ENCODE measurements at places on chromosomes 13 and 19.

GRCh38 chr19:29908963-29909944 is 32.8 kb upstream of the URI1 start:
- no peak for DNase-seq

GRCh38 chr13:25375727-25376358 is 4.1 kb downstream of the ATP8A2 start:
- DNase-seq, result peak; percentile 38

DNA sequence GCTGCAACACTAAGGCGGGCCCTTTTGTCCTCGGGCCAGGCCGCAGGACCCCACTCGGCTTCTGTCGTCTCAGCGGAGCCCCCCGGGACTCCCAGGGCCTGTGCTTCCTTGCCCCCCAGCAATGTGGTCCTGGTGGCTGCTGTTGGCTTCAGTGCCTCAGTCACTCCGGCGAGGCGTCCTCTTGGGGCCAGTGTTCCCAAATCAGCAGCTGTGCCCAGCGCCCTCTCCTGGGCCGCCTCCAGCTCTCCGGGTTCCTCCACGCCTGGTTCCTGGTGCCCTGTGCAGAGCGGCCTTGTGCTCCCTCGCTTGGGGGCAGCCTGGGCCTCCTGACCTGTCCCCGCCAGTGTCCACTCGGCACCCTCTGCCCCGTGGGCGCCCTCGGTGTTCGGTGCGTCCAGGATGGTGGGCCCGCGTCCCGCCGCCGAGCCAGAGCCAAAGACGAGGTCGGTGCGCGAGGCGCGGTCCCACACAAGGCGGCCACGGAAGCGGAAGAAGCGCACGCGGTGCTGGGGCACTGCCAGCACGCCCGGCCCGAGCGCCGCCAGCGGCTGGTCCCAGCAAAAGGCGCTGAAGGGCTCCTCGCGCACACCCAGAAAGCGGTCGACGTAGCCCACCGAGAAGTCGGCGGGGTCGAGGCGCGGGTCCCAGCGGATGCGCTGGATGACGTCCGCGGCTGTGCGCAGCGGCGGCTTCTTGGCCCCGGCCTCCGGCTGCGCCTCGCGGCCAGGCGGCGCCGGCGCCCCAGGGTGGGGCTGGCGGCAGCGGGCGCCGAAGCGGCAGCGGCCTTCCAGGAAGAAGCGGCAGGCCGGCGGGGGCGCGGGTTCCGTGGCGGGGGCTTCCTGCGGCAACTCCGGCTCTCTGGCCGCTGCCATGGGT is 685 bp downstream of the LENG9 start:
- DNase-seq, result no peak

DNA sequence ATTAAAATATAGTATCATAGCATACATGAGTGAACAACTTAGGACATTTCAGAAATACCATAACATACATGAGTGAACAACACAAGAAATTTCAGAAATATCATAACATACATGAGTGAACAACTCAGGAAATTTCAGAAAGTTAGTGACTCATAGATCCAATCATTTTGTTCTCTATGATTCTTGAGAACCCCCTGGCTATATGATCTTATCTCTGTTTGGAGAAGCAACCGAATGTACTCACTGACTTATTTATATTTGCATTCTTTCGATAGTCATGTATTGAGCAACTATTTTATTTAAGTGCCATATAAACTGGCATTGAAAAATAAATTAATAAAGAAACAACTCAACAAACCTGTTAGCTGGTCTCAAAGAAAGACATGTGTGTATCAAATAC is 251.1 kb downstream of the EFNB2 start:
- no peak for DNase-seq

- DNase-seq, result no peak
Observed at GRCh38 chr13:91454666-91455065, 56.2 kb downstream of the GPC5 start.

DNA sequence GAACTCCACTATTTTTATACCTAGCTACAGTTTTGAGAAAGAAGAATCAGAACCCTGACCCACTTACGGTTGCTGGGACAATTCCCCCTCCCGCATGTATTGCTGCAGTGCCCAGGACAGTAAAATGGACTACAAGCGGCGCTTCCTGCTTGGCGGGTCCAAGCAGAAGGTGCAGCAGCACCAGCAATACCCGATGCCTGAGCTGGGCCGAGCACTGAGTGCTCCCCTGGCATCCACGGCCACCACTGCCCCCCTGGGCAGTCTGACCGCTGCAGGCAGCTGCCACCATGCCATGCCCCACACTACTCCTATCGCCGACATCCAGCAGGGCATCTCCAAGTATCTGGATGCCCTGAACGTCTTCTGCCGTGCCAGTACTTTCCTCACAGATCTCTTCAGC is 46.0 kb downstream of the GARRE1 start:
- DNase-seq, result no peak

DNA sequence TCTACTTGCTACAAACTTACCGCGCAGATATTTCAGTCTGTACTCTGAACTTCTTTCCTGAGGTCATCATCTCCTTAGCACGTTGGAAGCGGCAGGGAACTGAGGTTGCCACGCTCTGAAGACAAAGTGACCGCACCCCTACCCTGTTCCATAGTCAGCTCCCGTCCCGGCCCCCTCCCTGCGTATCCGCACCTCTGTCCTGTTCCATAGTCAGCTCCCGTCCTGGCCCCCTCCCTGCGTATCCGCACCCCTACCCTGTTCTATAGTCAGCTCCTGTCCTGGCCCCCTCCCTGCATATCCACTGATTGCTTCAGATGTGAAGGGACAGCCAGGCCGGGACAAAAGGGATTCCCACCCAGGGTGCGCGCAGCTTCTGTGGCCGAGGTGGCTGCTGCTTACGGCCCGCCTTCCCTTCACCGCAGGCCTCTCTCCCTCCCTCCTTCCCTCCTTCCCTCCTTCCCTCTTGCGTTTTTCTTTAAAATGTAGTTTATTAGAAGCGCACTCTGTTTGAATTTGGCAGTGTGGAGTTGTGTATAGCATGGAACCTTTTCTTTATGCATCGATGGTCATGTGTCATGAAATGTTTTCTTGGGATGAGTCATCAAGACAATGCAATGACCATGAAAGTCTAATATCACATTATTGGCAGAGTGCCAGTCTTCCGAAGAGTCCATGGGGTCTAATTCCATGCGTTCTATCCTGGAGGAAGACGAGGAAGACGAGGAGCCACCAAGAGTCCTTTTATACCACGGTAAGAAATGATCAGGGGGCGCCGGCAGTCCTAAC is 21.9 kb upstream of the NDUFS7 start:
- no peak for DNase-seq

- no peak for DNase-seq
Observed at GRCh38 chr19:16801600-16802013, 27.6 kb upstream of the SIN3B start.

- no peak for DNase-seq
Observed at GRCh38 chr19:4531562-4532165, 3.4 kb downstream of the PLIN5 start.

GRCh38 chr19:45421947-45422498 is 1.7 kb downstream of the ERCC1 start:
- no peak for DNase-seq

DNA sequence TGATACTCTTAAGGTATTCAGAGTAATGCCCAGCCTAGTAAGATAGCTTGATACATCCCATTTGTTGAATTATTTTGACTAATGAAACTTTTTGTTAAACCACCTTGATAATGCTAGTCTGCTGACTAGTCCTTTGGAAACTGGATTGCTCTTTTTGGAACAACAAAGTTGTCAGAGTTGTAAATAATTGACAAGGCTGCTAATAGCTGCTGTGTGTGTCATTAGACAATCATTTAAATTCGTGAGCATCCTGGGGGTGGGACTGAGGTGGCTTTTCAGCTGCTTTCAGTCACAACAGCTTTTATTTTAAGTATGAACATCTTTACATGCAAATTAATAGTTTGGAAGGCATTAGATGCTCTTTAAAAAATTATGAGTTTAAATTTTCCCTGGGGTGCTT is 153.5 kb downstream of the HS6ST3 start:
- no peak for DNase-seq

DNA sequence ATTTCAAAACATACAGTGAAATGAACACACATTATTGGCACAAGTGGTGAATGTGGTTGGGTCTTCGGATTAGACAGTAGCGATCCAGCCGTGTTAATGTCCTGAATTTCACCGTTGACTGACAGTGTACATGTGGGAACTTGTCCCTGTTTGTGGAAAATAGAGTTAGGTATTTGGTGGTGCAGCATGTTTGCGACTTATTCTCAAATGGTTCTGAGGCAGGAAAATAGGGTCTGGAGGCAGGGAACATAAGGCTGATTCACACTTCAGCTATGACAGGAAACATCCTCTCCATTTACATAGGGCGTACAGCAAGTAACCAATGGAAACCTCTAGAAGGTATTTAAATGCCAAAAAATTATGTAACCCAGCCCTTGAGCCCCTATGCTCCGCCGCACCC is 4.2 kb downstream of the LGALS7B start:
- no peak for DNase-seq

DNA sequence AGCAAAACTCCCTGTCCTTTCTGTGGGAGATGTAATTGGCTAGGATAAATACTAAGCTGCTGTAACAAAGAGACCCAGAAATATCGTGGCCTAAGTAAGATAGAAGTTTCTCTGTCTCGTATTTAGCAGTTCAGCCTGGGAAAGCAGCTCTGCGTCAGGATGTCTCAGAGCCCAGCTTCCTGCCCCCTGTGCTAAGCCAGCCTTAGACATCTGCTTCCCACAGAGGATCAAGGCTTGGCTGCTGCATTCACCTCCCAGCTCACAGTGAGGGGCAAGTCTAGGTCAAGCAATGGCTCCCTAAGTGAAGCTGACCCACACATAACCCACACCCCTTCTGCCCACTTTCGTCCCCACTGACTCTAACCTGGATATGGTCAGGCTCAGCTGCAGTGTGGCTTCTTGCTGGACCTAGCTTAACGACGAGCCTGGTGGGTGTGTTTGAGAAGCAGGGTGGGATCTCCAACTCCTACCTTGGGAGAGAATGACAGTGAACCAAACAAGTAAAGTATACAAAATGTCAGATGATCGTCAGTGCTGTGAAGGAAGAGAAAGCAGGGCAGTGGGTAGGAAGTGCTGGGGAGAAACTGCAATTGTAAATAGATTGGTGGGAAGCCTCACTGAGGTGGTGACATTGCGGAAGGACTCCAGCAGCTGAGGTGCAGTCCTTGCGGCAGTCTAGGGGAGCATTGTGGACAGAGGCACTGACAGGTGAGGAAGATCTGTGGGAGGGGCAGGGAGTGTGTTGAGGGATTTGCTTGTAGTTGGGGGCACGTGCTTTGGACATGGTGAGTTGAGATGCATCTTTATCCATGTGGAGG is 82.9 kb downstream of the TNFRSF19 start:
- no peak for DNase-seq

DNA sequence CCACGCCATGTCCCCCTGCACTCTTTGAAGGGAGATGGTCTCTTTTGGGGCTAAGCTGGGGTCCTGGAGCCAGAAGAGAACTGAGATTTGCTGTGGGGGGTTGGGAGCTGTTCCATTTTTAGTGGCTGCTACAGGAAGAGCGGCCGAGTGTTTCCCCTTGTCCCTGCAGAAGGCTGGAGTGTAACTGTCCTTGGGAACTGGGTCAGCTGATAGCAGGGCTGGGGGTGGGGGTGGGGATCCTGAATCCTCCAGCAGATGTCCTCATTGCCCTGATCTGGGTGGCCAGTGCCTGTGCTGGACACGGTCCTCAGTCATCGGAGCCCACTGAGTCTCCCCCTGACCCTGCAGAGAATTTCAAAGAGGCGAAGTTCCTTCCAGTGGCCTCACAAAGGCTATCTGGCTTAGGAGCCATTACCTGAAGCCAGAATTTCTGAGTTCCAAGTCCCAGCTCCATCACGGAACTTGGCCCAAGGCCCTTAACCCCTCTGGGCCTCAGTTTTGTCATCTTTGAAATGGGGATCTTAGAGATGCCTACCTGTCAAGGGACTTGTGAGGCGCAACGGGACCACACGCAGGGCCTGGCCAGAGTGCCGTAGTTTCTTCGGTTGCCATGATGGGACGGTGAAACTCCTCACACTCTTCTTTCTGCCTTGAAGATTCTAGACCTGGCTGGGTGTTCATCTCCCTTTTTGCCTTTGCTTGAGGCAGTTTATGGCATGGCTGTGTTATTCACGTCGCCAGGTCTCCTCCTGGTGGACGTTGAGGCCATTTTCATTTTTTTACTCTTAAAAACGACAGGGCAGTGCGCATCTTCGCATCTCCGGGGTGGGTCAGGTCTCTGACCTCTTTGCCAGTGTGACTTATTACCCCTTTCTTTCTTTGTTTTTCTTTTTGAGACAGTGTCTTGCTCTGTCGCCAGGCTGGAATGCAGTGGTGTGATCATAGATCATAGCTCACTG is 51.9 kb downstream of the DNM2 start:
- DNase-seq, result no peak

- DNase-seq, result no peak
Observed at GRCh38 chr13:20326276-20326675, 94.2 kb upstream of the GJB6 start.

DNA sequence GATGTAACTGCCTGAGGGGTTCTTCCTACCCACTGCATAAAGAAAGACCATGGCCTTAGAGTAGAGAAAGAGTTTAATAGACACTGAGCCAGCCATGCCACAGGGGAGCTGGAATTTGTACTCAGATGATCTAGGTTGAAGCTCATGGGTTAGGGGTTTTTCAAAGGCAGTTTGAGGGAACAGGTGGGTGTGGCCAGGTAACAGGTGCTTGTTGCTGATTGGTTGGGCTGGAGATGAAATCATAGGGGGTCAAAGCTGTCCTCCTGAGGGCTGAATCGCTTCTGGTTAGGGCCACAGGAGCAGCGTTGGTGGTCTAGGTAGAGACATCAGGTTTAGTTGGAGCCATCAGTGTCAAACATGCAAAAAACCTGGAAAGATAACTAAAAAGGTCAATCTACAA is 59.2 kb upstream of the CSNK1A1L start:
- no peak for DNase-seq

- no peak for DNase-seq
Observed at GRCh38 chr13:97978651-97979050, 25.2 kb downstream of the IPO5 start.

DNA sequence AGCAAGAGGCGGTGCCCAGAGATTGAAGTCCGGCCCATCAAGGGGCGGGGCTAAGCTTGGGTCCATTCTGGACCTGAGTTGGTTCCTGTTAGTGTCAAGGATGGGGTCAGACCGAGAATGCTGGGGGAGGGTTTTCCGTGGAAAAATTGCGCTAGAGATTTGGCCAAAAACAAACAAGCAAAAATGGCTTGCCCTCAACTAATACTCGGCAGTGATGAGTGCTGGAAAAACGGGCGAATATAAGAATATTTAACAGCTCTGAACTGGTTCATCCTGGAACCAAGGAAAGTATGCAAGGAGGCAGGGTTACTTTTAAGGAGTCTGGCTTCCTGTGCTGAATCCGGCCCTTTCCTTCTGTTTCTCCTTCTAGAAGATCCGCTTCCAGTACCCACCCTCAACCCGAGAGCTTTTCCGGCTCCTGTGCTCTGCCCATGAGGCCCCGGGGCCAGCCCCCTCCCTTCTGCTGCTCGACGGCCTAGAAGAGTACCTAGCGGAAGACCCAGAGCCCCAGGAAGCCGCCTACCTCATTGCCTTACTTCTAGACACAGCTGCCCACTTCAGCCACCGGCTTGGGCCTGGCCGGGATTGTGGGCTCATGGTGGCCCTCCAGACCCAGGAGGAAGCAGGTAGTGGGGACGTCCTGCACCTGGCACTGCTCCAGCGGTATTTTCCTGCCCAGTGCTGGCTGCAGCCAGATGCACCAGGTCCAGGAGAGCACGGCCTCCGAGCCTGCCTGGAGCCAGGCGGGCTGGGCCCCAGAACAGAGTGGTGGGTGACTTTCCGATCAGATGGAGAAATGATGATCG is 880 bp downstream of the SWSAP1 start:
- peak; percentile 68 for DNase-seq

GRCh38 chr19:46586294-46586693 is 14.8 kb upstream of the CALM3 start:
- DNase-seq, result no peak
